ENCODE measurements at places on chromosomes 5 and 9.

- no peak for DNase-seq
Measured at GRCh38 chr5:67100301-67100700, 96.3 kb downstream of the CD180 start.

DNA sequence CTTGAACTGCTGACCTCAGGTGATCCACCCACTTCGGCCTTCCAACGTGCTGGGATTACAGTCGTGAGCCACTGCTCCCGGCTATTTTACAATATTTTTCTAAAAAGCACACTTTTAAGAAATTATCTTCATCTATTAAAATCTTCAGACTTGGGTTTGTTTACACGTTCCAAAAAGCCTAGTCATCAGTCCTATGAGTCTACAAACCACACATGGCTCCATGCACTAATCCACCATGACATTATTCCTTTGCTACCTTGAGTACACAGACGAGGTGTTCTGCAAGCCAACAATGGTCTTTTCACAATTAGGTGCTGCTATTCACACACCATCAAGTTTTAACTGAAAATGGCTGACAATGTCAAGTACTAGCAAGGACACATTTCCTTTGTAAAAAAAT is 41.0 kb downstream of the TRPM6 start:
- DNase-seq = no peak

DNA sequence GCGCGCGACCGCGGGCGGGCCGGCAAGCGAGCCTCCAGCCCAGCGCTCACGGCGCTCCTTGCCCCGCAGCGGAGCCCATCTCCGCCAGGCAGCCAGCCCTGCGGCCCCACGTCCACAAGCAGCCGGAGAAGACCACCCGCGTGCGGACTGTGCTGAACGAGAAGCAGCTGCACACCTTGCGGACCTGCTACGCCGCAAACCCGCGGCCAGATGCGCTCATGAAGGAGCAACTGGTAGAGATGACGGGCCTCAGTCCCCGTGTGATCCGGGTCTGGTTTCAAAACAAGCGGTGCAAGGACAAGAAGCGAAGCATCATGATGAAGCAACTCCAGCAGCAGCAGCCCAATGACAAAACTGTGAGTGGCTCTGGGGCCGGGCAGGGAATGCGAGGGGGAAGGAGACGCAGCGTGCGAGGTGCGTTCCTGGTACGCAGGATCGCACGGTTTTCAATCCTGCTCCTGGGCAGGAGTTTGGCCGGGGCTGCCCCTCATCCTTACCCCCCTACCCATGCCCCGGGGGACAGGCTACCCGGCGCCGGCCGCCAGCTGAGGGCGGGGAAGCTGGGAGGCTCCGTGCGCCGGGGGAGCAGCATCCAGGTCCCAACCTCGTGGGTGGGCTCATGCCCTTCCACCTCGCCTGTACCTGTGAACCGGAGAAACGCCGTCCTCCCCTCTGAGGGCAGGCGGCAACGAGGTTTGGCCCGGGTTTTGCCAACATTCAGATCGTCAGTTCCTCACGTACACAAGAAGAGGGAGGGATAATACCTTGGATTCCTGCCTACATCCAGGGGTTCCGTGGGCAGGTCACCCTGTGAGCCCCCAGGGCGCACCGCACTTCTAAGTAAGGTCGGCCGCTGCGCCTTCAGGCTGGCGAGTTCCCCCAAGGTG is 6.6 kb downstream of the ISL1 start:
- no peak for DNase-seq

DNA sequence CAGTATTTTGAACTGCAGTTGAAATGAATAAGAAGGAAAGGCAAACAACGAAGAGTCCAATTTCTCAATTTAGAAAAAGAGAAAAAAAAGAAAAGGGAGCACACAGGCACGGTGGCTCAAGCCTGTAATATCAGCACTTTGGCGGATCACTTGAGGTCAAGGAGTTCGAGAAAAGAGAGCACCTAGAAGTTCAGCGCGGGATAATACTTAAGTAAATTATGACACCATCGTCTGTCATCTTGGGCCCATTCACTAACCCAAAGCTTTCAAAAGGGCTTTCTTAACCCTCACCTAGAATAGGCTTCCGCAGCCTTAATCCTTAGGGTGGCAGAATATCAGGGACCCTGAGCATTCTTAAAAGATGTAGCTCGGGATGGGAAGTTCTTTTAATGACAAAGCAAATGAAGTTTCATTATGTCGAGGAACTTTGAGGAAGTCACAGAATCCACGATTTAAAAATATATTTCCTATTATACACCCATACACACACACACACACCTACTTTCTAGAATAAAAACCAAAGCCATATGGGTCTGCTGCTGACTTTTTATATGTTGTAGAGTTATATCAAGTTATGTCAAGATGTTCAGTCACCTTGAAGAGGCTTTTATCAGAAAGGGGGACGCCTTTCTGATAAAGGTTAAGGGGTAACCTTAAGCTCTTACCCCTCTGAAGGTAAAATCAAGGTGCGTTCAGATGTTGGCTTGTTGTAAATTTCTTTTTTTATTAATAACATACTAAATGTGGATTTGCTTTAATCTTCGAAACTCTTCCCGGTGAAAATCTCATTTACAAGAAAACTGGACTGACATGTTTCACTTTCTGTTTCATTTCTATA is 602 bp upstream of the CD274 start:
- no peak for DNase-seq

DNA sequence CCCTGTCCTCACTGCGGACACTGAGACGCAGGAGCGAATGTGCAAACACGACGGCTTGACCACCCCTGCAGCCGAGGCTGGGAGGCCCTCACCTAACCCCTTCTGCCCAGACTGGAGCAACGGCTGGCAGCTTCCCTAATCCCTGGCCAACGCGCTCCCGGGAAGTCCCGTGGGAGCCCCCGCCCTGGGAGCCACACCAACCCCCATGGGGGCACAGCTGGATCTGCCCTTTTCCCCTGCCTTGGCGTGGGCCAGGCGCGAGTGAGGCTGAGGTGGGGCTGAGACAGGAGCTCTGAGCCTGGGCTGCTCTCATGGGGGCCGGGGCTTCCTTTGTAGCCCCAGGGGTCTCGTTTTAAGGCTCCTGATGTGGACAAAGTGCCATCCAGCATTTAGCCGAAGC is 4.6 kb upstream of the DNLZ start:
- DNase-seq = no peak

DNA sequence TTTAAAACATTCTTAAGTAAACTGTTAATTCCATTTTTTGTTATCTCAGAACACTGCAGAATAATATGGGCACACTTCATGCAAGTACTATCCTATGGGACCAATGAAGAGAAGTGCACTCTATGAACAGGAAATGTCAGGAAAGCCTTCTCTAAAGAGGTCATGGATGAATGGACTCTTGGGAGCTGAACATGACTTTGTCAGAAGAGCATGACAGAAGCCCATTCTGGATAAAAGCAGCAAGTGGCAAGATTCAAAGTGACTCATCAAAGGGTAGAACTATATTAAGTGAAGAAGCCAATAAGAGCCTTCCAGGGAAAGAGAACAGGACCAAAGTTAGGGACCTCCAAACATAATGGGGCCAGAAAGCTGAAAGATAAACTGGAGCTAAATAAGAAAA is 94.0 kb downstream of the RAPGEF6 start:
- no peak for DNase-seq

GRCh38 chr5:69449511-69449910 is 34.6 kb downstream of the MARVELD2 start:
- DNase-seq = no peak

DNA sequence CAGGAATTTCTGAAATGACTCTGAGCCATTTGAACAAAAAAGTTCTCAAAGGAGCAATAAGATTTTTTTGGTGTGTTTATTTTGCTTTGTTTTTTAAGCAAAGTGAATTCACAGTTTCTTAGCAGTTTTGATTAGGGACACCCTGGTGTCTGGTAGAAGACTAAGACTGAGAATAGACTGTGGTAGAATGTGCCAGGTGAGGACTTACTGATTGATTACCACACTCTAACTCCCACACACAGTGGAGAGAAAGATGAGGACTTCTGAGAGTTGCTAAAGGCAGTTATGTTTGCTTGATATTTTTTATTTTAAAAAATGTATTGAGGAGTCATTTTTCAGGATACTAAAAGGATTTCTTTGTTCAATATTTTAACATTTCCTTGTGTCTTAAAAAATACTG is 175.1 kb downstream of the CD180 start:
- DNase-seq = no peak

GRCh38 chr5:111948092-111948841 is 191.3 kb upstream of the NREP start:
- peak; percentile 96 for DNase-seq

DNA sequence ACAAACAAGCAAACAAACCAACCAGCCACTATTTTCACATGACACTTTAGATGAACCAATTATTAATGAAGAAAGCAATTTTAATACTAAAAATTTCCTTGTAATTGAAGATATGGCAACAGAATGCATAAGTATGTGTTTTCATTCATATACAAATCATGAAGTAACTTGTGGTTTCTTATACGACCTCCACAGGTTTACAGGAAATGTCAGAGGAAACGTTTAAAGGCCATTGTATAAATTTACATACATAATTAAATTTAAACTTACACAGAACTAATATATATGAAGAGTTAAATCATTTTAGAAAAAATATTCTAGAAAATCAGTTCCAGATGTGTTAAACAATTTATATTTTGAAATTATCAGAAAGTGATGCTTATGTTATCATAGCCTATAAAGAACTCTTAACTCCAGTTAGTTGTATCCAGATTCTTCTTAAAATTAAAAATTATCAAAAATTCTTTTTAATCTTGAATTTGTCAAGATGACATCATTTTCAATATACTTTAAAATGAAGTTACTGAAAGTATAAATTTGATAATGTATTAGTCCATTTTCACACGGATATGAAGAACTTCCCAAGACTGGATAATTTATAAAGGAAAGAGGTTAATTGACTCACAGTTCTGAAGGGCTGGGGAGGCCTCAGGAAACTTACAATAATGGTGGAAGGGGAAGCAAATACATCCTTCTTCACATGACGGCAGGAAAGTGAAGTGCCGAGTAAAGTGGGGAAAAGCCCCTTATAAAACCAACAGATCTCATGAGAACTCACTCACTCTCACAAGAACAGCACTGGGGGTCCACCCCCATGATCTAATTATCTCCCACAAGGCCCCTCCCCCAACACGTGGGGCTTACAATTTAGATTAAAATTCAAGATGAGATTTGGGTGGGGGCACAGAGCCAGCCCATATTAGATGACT is 192.0 kb downstream of the PIK3R1 start:
- DNase-seq = no peak

- DNase-seq = no peak
Measured at GRCh38 chr9:3809724-3810123, 283.9 kb upstream of the RFX3 start.

- DNase-seq = no peak
Measured at GRCh38 chr5:179176571-179177230, 116.5 kb downstream of the ZNF354C start.

DNA sequence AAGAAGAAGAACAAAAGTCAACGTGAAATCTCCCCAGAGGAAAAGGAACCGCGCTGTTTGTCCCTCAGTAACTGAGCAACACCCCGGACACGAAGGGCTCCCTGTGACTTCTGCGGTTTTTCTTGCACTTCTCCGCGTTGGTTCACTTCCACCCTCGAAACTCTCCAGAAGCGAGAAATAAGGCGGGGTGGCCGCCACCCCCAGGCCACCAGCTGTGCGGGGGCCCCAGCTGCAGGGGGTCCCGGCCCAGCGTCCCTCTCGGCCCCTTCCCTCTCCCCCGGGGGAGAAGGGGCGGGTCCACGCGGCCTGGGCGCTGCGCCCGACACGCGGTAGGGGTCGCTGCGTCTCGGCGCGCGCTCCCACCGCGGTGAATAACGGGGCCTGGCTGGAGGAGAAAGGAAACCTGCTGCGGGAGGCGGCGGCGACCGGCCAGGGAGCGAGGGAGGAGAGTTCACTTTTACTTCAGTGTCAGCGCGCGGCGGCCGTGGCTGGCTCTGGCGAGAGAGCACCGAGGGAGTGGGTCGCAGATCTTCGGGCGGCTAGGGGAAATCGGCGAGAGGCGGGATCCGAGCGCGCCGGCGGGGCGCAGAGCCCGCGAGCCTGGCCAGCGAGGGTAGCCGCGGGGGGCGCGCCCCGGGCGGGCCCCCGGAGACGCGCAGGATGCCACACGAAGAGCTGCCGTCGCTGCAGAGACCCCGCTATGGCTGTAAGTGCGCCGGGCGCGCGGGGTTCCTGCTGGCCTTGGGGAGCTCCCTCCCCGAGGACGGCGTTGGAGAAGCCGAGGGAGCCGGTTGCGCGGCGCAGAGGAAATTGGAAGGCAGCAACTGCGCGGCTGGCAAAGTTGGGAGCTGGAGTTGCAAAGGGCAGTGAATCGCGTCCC is at the start of gene IQGAP2:
Gene IQGAP2, plus strand, starts transcription at position 400 of the 880 bp plus-strand sequence. Its CDS starts 261 bp downstream, at position 661.
- peak; percentile 65 for DNase-seq

- DNase-seq = no peak
Measured at GRCh38 chr9:112572416-112572815, 85.8 kb downstream of the KIAA1958 start.

DNA sequence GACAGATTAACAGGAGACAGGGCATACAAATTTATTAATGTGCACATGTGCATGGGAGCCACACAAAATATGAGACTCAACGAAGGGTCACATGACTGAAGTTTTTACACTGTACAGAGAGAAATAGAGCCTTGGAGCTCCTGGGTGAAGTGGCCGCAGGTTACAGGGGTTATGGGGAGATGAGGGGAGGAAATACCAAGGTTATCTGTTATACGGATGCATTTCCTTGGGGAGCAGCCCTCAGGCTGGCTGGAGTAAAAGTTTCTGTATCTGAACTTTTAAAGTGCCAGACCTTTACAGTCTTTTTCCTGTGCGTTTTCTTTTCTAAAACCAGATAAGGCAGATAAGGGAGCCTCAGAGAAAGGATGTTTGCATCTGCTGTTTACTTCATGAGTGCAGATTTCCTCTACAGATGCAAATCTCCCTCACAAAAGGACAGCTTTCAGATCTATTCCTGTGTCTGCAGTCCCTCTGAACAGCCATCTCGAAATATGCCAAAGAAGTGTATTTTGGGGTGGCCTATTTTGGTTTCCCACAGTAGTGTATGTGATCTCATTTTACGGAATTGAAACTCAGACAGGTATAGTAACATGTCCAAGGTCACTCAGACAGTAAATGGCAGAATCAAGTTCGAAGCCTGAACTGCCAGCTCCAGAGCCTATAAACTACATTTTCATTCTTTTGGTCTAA is 139.3 kb upstream of the FBXL17 start:
- no peak for DNase-seq

DNA sequence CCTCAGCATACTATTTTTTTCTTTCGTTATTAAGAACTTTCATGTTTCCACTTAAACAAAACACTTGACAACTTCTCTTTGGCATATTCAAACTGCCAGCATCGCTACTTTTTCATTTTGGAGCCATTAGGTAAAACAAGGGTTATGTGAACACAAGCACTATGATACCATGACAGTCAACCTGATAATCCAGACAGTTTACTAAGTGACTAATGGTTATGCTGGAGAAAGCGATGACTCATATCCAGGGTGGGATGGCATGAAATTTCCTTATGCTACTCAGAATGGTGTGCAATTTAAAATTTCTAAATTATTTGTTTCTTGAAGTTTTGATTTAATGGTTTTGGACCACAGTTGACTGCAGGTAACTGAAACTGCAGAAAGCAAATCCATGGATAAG is 29.9 kb upstream of the PRSS3 start:
- peak; percentile 52 for DNase-seq

GRCh38 chr9:107593224-107593870 is 103.8 kb upstream of the KLF4 start:
- no peak for DNase-seq

- no peak for DNase-seq
Measured at GRCh38 chr5:135050244-135050767, 16.3 kb upstream of the PITX1 start.

Measured in choroid plexus epithelial cell (primary cell).